ENCODE measurements at places on chromosomes 13 and 19.

- no peak for DNase-seq
Observed at GRCh38 chr19:308471-309205, 17.4 kb upstream of the PLPP2 start.

GRCh38 chr13:75341028-75341427 lies 140.9 kb downstream of the TBC1D4 start:
- DNase-seq: no peak

DNA sequence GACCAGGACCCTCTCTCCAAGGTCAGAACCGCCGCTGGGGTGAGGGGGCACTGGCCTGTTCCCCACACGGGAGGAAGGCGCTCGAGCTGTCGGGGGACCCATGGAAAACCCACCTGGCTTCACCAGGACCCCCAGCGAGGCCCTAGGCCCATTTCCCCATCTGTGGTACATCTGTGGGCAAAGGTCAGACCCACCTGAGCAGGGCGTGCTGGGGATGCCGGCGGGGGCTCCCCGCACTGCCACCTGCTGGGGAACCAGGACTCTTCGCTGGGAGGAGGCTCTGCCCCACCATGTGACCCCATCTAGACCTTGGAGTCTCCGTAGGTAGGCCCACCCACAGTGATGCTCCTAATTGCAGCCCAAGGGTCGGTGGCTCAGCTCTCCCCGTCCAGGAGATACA lies 511 bp downstream of the WDR88 start:
- no peak for DNase-seq

GRCh38 chr13:51928231-51928630 lies 66.5 kb downstream of the CCDC70 start:
- peak; percentile 17 for DNase-seq

- DNase-seq: no peak
Observed at GRCh38 chr13:51326777-51327176, 12.7 kb upstream of the SERPINE3 start.

GRCh38 chr19:38287604-38288003 lies 16.4 kb upstream of the C19orf33 start:
- no peak for DNase-seq

GRCh38 chr19:58453743-58454142 lies 2.3 kb downstream of the ZNF324B start:
- no peak for DNase-seq

GRCh38 chr19:33278403-33279269 lies 23.7 kb downstream of the CEBPA start:
- no peak for DNase-seq

- DNase-seq: peak; percentile 36
Observed at GRCh38 chr19:7393939-7394730, 45.4 kb downstream of the ARHGEF18 start.

DNA sequence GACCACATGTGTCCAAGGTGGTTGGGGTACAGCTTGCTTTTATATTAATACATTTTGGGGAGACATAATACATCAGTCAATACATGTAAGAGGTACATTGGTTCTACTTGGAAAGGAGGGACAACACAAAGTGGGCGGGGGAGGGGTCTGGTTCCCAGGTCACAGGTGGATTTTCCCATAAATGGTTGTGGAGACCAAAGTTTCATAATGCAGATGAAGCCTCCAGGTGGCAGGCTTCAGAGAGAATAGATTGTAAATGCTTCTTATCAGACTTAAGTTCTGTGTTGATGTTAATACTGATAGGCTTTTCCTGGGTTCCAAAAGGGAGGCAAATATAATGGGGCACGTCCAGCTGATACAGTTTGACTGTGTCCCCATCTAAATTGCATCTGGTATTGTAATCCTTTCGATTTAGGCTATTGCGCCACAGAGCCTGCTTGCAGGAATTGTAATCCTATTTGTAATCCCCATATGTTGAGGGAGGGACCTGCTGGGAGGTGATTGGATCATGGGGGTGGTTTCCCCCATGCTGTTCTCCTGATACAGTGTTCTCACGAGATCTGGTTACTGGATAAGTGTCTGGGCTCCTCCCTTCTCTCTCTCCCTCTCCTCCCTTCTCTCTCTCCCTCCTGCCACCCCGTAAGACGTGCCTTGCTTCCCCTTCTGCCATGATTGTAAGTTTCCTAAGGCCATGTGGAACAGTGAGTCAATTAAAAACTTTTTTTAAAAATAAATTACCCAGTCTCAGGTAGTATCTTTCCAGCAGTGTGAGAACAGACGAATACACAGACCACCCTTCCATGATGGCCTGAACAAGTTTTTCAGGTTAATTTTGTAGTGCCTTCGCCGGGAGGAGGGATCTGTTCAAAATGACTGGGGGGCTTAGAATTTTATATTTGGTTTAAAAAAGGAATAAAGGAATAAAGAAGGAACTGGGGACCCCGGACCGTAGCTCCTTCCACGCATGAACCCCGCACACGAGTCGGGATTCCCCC lies 44.9 kb downstream of the ZNF823 start:
- peak; percentile 80 for DNase-seq

DNA sequence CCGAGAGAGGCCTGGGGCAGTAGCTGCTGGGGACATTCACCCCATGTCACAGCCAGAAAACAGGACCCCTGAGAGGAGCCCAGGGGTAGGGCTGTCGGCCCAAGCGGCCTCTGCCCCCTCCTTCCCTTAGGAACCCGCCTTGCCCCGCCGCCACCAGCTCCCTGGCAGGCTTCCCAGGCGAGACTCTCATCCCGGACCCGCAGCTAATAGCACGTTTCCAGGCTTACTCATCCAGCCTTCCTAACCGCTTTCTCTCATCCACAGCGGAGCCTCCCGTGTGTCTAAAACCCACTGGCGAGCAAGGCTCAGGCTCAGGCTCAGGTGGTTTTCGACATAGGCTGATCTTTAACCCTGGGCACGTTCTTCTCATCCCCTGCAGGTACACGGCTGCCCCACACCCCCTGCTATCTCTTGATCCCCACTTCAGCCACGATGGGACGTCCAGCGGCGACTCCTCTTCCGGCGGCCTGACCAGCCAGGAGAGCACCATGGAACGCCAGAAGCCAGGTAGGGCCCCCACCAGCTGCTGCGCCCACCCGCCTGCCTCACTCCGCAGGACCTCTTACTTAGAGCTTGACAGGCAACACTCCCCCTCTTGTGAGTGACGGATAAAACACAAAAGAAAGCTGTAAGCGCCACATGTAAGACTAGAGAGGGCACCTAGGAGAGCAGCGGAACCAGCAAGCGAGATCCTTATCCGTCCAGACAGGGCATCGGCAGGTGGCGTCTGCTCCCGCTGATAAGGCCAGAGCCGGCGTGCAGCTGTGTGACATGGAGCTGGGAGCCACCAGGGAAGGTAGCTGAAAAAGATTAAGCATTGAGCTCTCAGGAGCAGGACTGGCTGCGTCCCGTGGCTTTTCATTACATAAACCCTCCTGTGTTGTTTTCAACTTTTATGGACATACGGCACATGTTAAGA lies 71.3 kb downstream of the DPF1 start:
- DNase-seq: peak; percentile 91

- peak; percentile 58 for DNase-seq
Observed at GRCh38 chr13:23928985-23929384, 31.7 kb upstream of the C1QTNF9B start.

DNA sequence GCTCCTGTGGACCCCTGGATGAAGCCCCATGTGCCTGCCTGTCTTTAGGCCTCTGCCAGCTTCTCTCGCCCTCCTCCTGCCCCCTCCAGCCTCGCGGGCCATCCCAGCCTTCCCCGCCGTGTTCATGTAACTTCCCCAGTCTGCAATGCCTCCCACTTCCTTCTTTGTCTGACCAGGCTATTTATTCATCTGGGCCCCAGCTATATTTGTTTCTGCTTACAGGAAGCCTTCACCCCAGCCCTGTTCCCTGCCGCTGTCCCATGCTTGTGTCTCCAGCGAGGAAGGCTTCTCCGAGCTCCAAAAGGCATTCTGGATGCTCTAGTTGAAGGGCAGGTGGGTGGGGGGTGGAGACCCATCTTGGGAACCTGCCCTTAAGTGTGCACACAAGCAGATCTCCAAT lies 7.9 kb upstream of the C3 start:
- no peak for DNase-seq

DNA sequence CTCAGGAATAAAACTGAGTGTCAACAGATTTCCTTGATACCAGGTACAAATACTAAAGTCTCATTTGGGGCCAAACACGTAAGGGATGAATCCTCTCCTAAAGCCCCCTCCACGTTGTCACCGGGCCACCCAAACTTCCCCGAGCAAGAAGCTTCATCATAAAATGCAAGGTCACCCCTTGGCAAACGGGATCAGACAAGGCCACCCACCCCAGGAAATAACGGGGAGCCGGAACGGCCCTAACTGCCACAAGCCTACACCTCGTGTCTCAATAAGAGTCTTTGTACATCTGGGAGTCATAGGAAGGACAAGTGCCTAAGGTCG lies 717 bp downstream of the EEF2 start:
- DNase-seq: no peak

- DNase-seq: no peak
Observed at GRCh38 chr13:67437244-67437643, 207.1 kb upstream of the PCDH9 start.

- no peak for DNase-seq
Observed at GRCh38 chr19:6378486-6378885, 2.8 kb upstream of the PSPN start.

DNA sequence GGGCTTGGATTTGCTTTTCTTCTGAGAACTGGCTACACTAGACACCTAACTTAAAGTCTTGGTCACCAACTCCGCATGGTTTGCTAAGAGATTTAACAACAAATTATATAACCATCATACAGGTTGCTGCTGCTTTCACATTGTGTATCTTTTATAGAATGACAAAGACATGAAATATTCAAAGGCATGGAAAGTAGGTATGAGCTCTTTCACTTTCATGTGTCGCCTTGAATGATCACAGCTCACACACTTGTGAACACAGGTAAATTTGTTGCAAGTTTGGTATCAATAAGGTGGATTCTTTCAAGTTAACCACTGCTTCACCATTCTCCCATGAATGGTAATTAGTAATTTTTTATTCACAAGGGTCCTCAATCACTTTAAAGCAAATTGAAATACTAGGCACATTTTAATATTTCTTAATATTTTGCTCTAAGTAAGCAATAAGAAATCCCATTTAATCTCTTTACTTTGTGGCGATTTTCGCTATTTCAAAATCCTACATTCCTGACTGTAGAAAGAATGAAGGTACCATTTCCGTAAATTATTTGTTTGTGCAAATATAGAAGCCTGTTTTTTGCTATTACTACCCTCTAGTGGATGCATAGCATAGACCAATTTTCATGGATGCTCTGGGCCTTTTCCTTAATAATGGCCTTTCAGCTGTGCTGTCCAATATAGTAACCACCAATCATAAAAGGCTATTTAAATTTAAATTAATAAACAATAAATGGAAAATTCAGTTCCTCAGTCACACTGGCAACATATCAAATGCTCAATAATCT lies 45.5 kb upstream of the FREM2 start:
- DNase-seq: no peak

- DNase-seq: no peak
Observed at GRCh38 chr13:46861959-46862358, 34.9 kb downstream of the HTR2A start.

- DNase-seq: no peak
Observed at GRCh38 chr19:39128516-39129079, 3.0 kb downstream of the PAK4 start.

- no peak for DNase-seq
Observed at GRCh38 chr19:33263325-33264023, 37.8 kb upstream of the SLC7A10 start.
